ENCODE measurements at places on chromosomes 6 and 20.

GRCh38 chr6:91433660-91434534 is 847.0 kb upstream of the MAP3K7 start:
- DNase-seq = no peak

DNA sequence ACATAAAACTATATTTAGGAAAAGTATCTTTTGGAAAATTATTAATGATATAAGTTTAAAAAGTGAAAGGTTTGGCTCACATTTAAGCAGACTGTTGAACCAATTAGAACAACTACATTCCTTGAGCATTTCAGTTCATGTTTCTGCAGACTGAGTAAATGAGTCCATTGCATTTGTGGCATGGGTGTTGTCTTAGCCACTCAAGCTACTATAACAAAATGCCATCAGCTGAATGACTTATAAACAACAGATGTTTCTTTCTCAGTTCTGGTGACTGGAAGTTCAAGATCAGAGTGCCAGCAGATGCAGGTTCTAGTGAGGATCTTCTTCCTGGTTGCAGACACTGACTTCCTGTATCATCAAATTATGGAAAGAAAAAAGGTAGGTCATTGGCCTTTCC is 67.1 kb upstream of the SLC2A12 start:
- DNase-seq = no peak

- DNase-seq = no peak
Observed at GRCh38 chr6:130070326-130070725, 51.9 kb downstream of the L3MBTL3 start.

DNA sequence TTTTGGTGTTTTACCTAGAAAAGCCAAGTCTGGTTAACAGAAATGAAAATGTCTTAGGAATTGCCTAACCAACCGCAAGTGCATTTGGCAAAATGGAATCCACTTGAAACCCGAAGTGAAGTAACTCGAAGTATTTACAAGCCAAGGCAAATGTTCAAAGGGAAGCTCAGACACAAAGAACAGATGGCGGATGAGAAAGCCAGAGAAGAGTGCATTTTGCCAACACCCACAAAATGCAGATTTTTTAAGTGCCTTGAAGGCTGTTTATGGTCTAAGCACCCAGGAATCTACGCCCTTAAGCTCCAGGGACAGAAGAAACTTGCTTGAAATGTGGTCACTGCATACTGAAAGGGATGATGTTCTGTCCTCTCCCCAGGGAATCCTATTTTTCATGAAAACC is 70.0 kb upstream of the TBXT start:
- DNase-seq = no peak

DNA sequence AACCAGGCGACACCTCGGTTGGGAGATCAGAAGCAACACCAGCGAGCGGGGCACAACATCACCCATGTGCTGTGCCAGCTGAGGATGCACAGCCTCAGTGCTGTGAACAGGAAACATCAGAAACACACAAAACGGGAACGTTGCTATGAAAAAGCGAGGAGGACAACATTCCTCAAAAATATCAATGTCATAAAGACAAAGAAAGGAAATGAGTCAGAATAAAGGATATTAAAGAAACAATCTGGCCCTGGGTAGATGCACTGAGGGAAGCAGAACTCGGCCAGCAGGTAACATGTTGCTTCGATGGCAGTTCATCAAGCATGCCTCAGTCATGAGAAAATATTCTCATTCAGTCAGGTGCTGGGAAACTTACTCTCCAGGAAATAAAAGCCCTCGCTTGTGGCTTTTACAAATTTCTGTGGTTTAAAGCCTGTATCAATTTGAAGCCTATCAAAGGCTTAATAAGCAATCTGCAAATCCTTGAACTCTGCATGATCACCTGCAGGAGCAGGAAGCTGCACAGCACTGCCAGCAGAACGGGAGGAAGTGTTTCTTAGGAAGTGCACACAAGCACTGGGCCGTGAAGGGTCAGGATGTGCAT is 77.5 kb downstream of the GINS1 start:
- peak; percentile 62 for DNase-seq

- no peak for DNase-seq
Observed at GRCh38 chr20:23684261-23684660, 4.6 kb downstream of the CST4 start.

DNA sequence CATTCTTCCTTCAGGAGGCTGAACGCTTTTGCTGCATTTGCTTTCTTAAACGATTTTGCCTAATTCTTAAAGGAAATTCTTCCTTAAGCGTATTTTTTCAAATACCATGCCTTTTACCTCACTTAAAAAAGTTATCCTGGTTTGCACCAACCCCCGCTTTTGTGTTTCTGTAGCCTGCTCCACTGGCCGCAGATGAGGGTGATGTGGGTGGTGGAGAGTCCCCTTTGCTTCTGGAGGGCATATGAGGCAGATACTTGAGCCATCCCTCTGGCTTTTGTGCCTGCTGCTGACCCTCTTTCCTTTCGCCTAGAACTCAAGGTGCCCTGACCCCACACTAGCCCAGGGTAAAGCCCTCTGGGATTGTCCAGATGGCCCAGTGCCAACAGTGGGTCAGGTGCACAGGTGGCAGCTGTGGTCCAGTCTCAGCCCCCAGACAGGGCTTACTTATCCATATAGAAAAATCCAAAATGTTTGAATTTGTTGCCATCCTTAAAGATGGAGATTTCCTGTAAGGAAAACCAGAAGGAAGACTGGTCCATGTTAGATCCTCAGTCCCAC is 43.9 kb downstream of the SPATA2 start:
- DNase-seq = no peak

DNA sequence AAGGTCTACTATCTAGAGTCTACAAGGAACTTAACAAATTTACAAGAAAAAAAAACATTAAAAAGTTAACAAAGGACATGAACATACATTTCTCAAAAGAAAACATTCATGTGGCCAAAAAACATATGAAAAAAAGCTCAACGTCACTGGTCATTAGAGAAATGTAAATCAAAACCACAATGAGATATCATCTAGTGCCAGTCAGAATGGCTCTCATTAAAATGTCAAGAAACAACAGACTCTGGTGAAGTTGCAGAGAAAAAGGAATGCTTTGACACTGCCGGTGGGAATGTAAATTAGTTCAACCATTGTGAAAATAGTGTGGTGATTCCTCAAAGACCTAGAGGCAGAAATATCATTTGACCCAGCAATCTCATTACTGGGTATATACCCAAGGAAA is 48.3 kb downstream of the OGFRL1 start:
- no peak for DNase-seq

DNA sequence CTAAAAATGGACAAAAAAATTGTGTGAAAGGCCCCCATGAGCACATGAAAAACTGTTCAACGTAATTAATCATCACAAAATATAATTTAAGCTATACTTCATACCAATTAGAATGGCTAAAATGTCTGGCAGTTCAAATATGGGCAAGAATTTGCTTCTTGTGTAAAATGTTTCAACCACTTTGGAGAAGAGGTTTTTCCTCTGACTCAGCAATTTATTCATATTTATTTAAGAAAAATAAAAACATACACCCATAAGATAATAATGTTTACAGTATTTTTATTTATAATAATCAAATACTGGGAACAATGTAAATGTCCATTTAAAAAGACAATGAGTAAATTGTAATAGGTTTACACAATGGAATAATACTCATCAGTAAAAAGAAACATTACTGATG is 395.1 kb upstream of the KHDRBS2 start:
- DNase-seq = no peak

- no peak for DNase-seq
Observed at GRCh38 chr20:3751675-3752385, 15.7 kb downstream of the ADISSP start.

DNA sequence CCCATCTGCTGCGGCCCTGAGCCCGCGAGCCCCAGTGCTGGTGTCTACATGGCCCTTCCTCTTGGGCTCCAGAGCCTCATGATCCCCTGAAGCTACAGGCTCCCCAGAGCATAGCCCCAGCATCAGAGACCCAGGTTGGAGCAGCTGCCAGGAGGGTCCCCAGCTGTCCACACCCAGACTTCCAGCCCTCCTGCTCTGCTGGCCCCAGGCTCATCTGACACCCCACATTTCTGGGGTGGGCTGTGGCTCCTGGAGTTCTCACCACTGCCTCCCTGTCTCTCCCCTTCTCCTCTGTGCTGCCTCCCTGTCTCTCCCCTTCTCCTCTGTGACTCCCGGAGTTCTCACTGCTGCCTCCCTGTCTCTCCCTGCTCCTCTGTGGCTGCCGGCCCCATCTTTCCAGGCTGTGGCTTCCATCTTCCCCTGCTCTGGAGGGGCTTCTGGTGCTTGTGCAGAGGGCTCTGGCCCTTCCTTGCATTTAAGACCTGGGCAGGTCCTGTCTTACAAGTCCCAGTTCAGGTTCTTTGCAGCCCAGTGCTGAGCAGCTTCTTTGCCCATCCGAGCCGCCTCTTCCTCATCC is 108.1 kb downstream of the ERMARD start:
- DNase-seq = no peak

GRCh38 chr20:39532205-39532604 is 570.1 kb downstream of the DHX35 start:
- peak; percentile 97 for DNase-seq

All from SW480 (cell line).